WTC11 (cell line): ENCODE measurements at places on chromosomes 5 and 9.

DNA sequence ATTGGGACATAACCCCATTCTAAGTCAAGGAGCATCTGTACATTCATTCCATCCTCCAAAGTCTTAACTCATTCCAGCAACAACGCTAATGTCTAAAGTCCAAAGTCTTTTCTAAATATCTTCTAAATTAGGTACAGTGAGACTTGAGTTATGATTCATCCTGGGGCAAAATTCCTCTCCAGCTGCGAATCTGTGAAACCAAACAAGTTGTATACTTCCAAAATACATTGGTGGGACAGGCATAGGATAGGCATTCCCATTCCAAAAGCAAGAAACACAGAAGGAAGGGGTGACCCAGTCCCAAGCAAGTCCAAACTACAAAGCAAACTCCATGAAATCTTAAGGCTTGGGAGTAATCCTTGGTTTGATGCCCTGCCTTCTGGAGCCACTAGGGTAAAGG is 97.6 kb upstream of the FANCC start:
- no peak overlapping the region for H3K4me3 ChIP-seq
- no peak for DNase-seq
- H3K36me3 ChIP-seq = no peaks in the 10 kb centered on the region
- H3K27me3 ChIP-seq = no peaks in the 10 kb centered on the region
- H3K4me1 ChIP-seq = peaks cover 20% of the 10 kb centered on the region
- no peak overlapping the region for H3K27ac ChIP-seq

DNA sequence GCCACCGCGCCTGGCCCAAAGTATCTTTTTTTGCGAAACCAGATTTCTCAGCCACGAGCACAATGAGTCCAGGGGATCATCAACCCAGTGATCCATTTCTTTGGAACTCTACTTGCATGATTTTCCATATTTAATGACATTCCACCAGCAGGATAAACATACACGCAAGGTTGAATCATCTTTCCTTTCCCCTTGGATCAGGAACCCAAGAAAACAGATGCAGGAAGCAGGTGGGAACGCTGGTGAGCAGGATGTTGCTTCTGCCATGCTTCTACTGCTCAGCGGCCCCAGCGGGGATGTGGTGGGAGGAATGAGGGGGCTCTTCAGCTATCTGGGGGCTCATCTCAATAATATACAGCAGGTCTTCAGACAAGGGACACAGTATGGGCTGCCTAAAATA is 118.2 kb downstream of the SEC61B start:
- no peaks in the 10 kb centered on the region for H3K36me3 ChIP-seq
- no peak overlapping the region for H3K4me3 ChIP-seq
- no peaks in the 10 kb centered on the region for H3K4me1 ChIP-seq
- no peak for DNase-seq
- H3K27ac ChIP-seq = no peak overlapping the region

- DNase-seq = no peak
- no peaks in the 10 kb centered on the region for H3K36me3 ChIP-seq
- peaks cover 8% of the 10 kb centered on the region for H3K27me3 ChIP-seq
- no peak overlapping the region for H3K27ac ChIP-seq
- no peaks in the 10 kb centered on the region for H3K4me1 ChIP-seq
Observed at GRCh38 chr5:139806726-139807646, 11.4 kb downstream of the PSD2 start.

GRCh38 chr5:86929123-86929766 is 311.5 kb downstream of the COX7C start:
- H3K4me3 ChIP-seq = peak overlapping the region; percentile 35
- peaks cover 42% of the 10 kb centered on the region for H3K27me3 ChIP-seq
- DNase-seq = peak; percentile 57
- H3K4me1 ChIP-seq = peaks cover 30% of the 10 kb centered on the region
- no peak overlapping the region for H3K27ac ChIP-seq
- H3K36me3 ChIP-seq = no peaks in the 10 kb centered on the region

DNA sequence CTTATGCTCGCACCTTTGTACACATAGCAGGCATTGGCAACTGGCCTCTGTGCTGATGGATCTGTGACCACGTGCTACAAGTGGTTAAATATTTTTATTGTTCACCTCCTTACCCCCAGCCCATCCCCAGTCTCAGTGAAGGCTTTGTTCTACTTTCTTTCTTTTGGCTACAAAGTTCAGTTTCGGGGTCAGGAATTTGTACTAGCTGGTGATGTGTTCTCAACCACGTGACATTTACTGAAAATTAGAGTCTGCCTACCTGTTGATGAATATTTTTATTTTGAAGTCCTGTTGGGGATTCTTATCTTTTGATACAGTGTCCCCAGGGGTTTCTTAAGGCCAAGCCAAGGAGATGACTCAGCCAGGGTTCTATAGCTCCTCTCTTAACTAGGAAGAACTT is 47.8 kb downstream of the C9orf57 start:
- DNase-seq = no peak
- no peaks in the 10 kb centered on the region for H3K36me3 ChIP-seq
- no peaks in the 10 kb centered on the region for H3K27me3 ChIP-seq
- H3K27ac ChIP-seq = no peak overlapping the region
- no peak overlapping the region for H3K4me3 ChIP-seq

GRCh38 chr9:93108291-93109041 is 12.4 kb downstream of the CARD19 start:
- no peak overlapping the region for H3K4me3 ChIP-seq
- no peak overlapping the region for H3K27ac ChIP-seq
- 0 out of 2 replicates have a peak, but pooled peaks cover 1% of the 10 kb centered on the region for H3K36me3 ChIP-seq

- no peaks in the 10 kb centered on the region for H3K27me3 ChIP-seq
- H3K36me3 ChIP-seq = no peaks in the 10 kb centered on the region
- peaks cover 17% of the 10 kb centered on the region for H3K4me1 ChIP-seq
- DNase-seq = no peak
Observed at GRCh38 chr9:135374591-135374990, 105.0 kb upstream of the PPP1R26 start.

- no peak for DNase-seq
- peaks cover 36% of the 10 kb centered on the region for H3K4me1 ChIP-seq
- no peaks in the 10 kb centered on the region for H3K36me3 ChIP-seq
- no peak overlapping the region for H3K4me3 ChIP-seq
- H3K27me3 ChIP-seq = no peaks in the 10 kb centered on the region
Observed at GRCh38 chr5:128669803-128670202, 131.8 kb upstream of the FBN2 start.

GRCh38 chr5:127409921-127410675 is 107.3 kb upstream of the PRRC1 start:
- no peak overlapping the region for H3K4me3 ChIP-seq
- H3K36me3 ChIP-seq = peaks cover 3% of the 10 kb centered on the region; the same call in 1 of the 2 replicates
- no peak for DNase-seq
- peaks cover 33% of the 10 kb centered on the region for H3K4me1 ChIP-seq

DNA sequence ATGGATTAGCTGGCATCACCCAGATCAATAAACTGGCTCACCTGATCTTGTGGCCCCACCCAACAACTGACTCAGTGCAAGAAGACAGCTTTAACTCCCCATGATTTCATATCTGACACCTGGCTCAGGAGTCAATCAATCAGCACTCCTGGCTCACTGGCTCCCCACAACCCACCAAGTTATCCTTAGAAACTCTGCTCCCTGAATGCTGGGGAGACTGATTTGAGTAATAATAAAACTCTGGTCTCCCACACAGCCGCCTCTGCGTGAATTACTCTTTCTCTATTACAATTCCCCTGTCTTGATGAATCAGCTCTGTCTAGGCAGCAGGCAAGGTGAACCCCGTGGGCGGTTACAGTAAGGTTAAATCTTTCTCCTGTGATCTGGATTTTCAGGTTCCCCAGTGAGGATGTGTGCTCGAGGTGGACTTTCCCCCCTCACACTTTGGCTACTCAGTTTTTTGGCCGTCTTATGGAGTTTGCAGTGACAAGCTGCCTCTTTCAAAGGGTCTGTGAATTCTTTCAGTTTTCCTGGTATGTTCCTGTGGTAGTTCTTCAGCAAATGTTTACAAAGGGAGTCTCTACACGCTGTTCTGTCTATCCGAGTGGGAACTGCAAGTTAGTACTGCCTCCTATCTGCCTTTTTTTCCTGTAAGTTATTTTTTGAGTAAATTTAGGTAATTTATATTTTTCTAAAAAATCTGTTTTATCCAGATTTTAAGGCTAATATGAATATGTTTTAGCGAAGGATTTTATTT is 500.2 kb upstream of the NUDT12 start:
- peaks cover 54% of the 10 kb centered on the region for H3K36me3 ChIP-seq
- H3K27me3 ChIP-seq = peaks cover 35% of the 10 kb centered on the region
- peak overlapping the region; percentile 91 for H3K27ac ChIP-seq
- H3K4me3 ChIP-seq = no peak overlapping the region
- H3K4me1 ChIP-seq = peaks cover 19% of the 10 kb centered on the region
